ENCODE measurements at places on chromosomes 4 and X.

- DNase-seq = no peak
Measured at GRCh38 chrX:31168551-31168950, 96.7 kb upstream of the FTHL17 start.

DNA sequence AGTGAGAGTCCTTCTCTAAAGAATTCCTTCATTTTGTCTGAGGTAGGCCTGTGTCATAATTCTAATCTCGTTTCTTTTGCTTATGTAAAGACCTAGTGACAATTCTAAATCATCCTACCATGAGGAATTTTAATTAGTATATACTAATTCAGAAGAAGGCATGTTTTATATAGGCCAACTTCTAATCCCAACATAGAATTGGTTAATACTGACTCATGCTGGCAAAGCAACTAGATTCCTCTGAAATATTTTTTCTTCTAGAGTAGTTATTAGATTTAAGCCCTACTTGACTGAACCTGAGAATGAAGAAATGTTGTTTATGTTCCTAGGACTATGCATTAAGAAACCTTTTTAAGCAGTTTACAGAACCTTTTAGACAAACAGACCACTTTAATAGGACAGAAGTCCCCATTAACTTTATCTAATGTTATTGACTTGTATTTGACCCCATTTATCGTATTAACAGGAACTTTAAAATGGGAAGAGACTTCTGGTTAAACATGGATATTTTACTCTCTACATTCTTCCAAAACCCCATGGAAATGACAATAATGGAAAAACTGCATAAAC, 56.1 kb upstream of the EIF1AX start:
- no peak for DNase-seq

- DNase-seq = no peak
Measured at GRCh38 chr4:15035159-15035558, 32.9 kb downstream of the CPEB2 start.

DNA sequence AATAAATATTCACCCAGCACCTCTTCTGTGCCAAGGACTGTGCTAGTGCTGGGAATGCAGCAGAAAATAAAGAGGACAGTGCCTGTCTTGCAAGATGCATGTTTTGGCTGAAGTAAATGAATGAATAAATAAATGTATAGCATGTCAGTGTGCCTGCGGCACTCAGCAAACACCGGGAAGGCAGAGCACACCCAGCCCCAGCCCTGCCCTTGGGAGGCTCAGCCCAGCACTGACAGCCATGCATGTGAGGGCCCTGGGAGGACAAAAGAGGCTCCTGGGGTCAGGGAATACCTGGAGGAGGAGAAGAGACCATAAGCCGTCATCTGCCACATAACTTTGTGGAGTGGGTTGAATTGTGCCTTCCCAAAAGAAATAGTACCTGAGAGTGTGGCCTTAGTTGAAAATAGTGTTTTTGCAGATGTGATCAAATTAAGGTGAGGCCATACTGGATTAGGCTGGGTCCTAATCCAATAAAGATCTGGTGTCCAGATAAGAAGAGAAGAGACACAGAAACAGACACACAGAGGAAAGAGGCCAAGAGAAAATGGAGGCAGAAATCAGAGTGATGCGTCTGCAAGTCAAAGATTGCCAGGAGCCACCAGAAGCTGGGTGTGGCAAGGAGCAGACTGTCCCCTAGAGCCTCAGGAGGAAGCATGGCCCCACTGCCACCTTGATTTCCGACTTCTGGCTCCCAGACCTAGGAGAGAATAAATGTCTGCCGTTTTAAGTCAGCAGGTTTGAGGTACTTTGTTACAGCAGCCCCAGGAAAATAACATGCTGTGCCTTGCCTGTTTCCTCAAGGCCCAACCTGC, 16.3 kb downstream of the C4orf50 start:
- no peak for DNase-seq

DNA sequence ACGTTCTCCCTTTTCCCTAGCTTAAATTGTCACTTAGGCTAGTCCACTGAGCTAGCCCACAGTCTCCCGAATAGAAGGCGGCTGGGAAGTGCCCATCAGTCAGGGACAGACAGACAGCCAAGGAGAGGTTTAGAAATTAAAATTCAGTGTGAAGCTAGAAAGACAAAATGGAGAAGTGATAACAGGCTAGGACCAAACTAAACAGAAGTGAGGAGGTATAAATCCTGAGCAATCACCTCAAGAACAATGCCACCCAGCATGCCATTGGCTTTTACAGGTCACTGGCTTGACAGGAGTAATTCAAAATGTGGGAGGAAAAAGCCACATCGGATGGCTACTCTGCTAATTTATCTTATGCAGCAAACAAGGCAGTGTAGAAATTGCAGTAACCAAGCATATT, 138.9 kb downstream of the MAPK10 start:
- DNase-seq = no peak

All from EL (cell line).